HFFc6 (cell line): ENCODE measurements at places on chromosomes 11 and 22.
A peak's percentile ranks its signal among the peaks of the same experiment; 100 is the strongest.

GRCh38 chr11:102347462-102348370 lies 702 bp downstream of the BIRC2 start:
- DNase-seq = peak; percentile 35

DNA sequence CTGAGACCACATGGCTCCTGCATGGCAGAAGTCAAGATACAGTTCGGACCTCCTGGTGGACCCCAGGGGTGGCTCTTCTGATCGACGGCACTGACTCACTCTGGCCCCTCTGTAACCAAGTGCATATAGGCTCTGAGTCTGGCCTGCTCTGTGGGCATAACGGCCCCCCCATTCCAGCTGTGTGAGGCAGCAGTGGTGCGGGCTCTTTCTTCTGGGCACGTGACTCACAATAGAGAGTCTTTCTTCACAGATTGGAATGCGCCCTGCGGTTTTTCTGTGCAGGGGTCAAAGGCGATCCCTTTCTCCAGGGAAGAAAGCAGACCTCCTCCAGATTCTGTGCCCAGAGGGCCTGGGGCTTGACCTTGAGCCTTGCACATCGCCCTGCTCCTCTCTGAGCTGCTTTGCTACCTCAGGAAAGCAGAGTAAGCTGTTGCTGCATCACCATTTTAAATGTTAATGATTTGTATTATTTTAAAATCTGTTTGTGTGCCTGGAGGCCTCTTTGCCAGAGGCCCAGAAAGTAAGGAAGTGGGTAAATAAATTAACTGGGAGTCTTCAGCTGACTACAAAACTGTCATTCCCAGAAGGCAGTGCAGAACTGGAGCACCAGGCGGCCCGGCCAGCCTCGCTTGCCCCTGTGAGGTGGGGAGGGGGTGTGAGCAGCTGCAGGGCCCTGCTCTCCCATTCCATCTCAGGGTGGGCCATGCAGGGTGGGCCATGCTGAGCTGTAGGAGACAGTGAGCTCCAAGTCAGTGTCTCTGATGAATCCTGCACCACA lies 199.0 kb downstream of the GRIK4 start:
- DNase-seq = peak; percentile 84

DNA sequence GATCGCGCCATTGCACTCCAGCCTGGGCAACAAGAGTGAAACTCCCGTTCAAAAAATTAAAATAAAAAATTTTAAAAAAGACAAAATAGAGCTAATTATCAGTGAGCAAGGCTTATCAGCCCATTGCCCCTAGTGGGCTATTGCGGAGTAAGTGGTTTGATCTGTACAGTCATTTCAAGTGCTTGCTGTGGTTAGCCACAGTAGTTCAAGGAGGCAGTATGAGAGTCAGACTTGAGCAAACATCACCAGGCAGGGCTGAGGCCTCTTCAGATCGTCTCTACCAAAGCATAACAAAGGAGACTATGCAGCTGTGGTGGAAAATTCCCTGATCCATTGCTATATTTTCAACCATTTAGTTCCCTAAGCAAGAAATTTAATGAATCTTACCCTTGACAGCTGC lies 4.3 kb upstream of the SBF2 start:
- peak; percentile 93 for DNase-seq

GRCh38 chr11:14022821-14023220 lies 60.3 kb downstream of the SPON1 start:
- no peak for DNase-seq

- DNase-seq = no peak
These were observed 10.2 kb upstream of the P4HA3 start for GRCh38 chr11:74321487-74322188.

DNA sequence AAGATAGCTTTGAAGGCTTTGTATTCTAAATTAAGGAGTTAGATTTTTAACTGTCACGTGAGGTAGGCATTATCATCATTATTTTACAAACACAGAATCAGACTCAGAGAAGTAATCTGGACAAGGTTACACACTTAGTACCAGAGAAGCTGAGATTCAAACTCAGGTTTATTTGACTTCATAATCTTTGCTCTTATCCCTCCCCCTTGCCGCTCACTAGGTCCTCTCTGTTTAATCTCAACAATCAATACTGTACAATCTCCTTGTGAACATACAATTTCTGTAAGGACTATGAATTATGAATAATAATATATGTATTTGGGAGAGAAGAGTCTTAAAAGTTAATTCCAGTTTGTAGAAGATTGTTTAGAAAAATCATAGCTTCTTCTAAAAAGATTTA lies 5.2 kb upstream of the DNAJB7 start:
- DNase-seq = no peak

- no peak for DNase-seq
These were observed 6.8 kb upstream of the IL17REL start for GRCh38 chr22:50019316-50019715.

DNA sequence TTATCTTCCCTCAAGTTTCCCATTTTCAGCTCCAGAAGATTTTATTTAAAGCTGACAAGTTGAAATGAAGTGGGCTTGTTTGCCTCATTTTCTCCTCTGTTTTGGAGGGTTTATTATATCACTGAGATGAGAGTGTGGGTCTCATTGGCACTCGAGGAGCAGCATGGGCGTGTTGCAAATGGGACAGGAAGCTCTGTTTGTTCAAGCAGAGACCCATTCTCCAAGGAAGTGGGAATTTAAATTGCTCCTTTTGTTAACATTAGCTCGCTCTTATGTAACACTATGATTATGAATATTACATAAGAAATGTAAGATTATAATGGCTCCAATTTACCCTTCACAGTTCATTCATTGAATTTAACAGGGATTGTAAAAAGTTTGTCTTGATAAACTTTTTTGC lies 317.7 kb upstream of the CTSC start:
- DNase-seq = no peak

DNA sequence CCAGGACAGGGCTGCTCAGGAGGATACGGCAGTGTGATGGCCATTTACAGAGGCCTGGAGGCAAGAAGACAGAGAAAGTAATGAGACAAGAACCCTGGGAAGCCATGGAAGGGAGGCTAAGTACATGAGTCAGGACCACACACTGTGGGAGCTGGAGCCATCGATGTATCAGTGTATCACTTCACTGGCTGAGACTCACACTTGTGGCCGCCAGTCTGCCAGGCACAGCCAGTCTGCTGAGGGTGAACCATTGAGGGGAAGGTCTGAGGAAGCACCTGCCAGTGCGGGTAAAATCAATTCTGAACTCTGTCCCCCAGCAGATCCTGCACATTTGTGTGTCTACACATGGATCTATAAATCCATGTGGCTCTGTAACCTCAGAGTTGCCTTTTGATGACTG lies 195.6 kb downstream of the GRIK4 start:
- DNase-seq = peak; percentile 44

- no peak for DNase-seq
These were observed 22.4 kb upstream of the ARHGAP8 start for GRCh38 chr22:44730022-44730393.

DNA sequence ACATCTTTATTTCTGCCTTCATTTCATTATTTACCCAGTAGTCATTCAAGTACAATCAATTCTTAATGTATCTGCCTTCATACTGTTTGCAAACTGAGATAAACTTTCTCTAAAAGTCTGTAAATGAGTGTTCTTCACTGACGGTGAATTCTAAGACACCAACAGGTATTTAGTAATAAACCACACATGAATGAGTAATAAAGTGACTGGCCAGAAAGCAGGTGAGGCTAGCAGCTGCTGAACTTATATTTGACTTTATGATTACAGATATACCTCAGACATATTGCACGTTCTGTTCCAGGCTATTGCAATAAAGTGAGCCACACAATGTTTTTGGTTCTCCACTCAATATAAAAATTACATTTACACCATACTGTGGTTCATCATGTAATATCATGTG lies 1894.0 kb upstream of the RAG2 start:
- no peak for DNase-seq

DNA sequence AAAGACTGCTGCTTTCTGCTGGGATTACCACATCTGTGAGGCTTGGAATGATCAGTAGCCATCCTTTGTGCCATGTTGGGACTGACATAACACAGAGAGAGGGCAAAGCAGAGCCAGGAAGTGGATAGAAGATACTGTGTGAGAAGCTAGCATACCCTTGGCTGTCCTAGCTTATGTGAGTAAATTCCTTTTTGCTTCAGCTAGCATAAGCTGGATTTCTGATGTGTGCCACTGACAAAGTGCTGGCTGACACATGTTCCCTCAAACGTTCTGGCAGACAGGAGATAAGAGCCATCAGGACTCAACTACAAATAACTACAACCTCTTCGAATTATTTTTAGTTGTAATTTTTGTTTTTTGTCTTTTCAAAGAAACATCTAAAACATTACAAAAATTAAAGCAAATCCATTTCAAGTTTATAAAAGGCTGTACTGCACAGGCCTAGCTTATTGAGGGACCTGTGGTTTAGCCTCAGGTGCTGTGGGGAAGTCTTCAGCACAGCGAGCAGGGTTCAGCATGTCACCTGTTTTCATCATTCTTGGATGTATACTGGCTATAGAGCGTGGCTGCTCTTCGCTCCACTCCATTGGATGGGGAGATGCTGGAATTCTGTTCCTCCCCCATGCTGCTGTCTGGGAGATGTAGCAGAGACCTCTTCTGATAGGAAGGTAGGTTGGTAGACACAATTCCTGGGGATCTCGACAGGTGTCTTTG lies 120.9 kb downstream of the SWAP70 start:
- DNase-seq = no peak

DNA sequence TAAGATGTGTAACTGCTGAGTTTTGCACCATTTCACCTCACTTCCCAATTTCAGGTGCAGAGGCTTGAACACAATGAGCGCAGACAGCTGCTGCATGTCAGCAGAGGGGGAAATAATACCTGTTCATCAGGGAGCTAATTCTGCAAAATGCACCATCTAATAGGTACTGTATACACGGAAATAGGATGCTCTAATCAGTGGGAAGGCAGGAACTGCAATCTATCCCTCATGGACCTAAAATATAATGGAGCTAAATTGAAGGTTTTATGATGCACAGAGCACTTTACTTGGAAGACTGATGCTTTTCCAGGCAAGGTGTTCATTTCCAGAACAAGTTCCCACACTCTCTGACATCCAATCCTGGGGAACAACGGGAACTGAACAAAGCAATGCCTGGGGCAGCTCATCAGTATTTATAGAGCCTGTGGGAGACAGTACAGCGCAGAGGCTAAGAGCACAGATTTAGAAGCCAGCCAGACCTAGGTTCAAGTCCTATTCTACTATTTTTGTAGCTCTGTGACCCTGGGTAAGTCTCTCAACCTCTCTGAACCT lies 78.5 kb downstream of the TENM4 start:
- no peak for DNase-seq

DNA sequence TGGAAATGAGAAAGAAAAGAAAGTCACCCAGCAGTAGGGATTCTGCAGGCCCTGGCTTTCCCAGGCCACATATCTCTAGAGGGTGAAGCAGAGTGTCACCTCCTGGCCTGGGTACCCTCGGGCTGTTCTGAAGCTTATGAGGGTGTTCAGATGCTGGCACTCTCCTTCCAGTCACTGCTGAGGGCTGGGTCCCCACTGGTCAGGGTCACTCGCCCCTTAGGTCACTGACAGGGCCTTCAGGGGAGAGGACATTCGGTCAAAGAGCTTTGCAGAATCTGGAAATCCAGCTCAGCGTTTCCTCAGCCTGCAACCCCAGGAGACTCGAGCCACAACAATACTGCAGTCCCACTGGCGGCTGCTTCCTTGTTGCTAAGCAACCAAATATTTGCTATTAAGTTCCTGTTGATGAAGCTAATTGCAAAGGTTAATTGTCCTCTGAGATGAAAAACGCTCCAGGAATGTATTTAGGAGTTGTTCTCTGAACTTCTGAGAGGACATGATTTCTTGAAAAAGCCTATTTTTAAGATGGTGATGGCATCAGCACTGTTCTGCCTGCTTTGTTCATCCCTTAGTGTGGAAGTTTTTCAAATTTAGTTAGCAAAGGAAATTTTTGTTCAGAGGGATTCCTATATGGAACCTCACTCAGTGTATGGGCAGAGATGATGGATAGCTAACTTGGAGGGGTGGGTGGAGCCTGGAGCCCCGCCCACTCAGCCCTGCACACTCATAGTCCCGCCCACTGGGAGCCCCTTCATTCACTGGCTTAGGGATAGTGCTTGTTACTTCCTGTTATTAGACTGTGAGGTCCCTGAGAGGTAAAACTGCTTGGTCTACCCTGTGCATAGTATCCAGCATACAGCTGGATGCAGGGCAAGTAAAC lies 109.2 kb downstream of the CSNK2A3 start:
- peak; percentile 33 for DNase-seq

- peak; percentile 89 for DNase-seq
These were observed 16.0 kb upstream of the BMAL1 start for GRCh38 chr11:13261591-13262061.

GRCh38 chr11:77851503-77851902 lies 30.6 kb downstream of the AAMDC start:
- no peak for DNase-seq

DNA sequence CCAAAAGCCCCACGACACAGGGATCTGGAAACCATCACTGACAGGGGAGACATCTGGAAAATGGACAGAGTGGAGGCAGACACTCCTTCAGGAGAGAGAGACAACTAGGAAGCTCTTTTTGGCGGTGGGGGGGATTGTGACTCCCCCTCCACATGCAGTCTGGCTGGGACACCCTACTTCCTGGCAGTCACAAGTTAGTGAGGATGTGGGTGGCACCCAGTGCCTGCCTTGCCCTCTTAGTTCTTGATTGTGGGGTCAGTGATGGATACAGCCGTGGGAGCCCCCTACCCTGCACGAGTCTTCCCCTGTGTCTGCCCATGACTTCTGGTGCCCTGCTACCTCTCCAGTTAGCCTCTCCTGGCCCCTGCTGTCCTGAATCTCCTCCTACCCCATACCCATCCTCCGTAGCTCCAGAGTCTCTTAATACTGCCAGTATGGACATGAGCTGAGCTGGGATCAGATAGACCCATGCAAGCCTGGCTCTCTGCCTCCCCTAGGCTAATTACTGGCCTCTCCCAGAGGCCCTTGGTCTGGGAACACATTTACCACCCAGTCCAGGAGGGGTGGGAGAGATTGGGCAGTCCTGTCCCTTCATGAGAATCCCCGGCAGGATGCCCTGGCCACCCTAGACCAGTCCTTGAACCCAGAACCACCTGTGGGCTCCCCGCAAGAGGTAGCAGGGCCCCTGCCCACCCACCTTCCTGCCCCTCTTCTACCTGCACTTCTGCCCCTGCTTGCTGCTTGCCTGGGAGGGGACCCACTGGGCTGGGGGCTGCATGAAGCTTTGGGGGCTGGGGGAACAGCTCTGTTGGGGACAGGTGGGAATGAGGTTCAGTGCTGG lies 22.8 kb downstream of the RHBDD3 start:
- DNase-seq = no peak

GRCh38 chr11:84425673-84426072 lies 1139.5 kb upstream of the CCDC90B start:
- no peak for DNase-seq

DNA sequence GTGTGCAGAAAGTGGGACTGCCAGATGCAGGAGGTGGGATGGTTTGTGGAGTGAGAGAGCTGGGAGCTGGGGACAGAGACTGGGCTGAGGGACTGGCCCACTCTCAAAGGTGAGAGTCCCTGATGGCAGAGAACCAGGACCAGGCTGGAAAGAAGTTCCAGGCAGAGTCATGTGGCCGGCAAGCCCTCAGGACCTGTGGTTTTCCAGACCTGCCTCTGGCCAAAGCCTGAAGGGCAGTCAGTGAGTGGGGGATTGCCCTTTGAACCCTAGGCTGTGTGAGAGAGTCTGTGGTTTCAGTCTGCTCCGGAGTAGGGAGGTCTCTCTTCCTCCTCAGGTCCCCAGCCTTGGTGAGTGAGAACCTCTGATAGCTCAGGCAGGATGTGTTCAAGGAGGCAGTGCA lies 17.0 kb downstream of the KCNC1 start:
- no peak for DNase-seq

- no peak for DNase-seq
These were observed 13.6 kb upstream of the OR56B1 start for GRCh38 chr11:5722622-5723021.
